Activated naive CD4-positive, alpha-beta T cell treated with anti-CD3 and anti-CD28 coated beads, Interleukin-2, amount 10 ng/mL, durations not matched to agents 7 days and 5 days (primary cell): ENCODE measurements at places on chromosomes 7 and 10.

GRCh38 chr7:96486681-96487080 lies 164.8 kb upstream of the SLC25A13 start:
- DNase-seq: no peak

- no peak for DNase-seq
Observed at GRCh38 chr7:1174881-1175596, 15.0 kb upstream of the ZFAND2A start.

DNA sequence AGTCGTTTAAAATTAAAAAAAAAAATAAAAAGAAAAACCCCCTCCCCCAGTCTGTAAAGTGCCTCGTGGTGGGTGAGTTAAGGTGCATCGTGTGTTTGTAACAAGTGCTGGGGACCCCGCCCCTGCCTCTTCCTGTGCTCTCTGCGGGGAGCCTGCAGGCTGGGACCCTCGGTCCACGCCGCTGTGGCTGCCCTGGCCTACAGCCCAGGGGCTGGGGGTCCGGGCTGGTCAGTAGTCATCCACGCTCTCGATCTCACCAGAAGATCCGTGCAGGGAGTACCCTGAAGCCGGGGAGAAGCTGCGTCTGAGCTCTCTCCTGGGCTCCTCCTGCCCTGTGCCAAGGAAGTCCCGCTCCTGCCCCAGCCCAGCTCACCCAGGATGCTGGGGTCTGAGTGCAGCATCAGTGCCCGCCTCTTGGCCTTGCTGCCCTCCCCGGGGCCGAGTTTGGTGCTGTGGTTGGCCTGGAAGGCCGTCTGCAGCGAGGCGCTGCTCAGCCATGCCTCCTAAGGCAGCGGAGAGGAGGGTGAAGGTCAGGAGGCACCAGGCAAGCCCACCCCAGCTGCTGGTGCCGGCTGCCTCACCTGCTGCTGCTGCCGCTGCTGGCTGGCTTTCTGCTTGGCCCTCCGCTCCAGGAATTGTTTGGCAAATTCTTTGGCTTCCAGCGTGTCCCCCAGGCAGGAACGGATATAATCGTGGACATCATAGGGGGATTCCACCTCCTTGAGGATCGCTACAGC lies 8.1 kb downstream of the GNB2 start:
- no peak for DNase-seq

DNA sequence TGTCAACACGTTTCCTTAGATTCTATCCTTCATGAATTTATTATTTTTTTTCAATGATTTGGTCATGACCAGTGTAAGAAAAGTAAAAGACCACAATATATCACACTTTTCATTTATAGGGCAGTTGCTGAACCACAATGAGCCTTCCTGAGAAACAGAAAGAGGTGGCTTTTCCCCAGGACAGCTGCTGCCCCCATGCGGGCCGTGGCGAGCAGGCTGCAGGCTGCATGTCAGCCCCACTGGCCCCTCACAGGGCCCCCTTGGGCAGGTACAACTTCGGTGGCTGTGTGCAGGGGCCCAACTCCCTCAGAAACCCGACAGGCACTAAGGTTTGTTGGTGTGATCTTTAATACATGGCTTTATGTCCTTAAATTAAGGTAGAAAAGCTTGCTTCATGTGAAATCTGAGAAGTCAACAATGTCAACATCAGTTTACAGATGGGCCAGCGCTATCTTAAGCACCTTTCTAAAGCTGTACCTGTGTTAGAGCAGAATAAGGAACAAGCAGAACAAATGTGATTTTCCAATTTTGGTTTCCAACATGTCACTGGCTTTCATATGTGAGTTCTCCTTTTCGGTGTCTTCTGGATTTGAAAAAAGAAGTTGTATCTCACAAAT lies 10.6 kb downstream of the BEND7 start:
- no peak for DNase-seq

DNA sequence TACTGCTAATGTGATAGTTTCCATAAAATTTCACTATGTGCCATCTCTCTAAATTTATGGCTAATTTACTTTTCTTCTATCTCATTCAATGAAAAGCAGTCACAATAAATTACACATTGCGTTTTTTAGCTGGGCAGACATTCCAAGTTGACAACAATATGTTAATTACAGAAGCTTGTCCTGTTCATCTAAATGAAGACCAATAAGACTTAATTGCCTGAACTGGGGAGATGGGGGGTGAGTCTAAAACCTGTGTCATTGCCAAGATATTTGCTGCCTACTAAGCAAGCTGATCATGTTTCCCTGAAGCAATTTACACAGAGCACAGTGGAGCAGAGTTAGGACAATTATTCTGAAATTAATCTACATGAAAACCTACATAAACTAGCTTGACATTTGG lies 89.3 kb upstream of the ADRB1 start:
- no peak for DNase-seq

- no peak for DNase-seq
Observed at GRCh38 chr7:97357459-97357858, 240.0 kb downstream of the SDHAF3 start.

- DNase-seq: no peak
Observed at GRCh38 chr10:124602646-124603365, 141.2 kb downstream of the LHPP start.

DNA sequence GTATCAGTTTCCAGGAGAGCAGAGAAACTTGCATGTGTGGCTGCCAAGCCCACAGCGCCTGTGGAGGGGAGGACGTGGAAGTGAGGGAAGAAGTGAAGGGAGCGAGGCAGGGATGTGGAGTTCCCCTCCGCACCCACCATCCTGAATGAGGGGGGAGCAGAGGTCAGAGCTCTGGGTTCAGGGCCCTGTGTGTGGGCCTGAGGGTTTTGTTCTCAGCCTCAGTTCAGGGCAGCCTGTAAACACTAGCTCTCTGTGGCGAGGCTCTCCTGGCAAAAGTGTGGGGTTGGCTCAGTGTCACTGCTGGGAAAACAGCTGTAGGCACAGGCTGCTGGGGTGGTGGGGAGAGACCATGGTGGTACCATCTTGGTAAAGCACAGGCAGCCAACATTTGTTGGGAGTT lies 108.4 kb downstream of the C10orf105 start:
- no peak for DNase-seq

- DNase-seq: no peak
Observed at GRCh38 chr10:96276831-96277230, 5.5 kb upstream of the BLNK start.

GRCh38 chr7:8549046-8549445 lies 115.6 kb downstream of the NXPH1 start:
- no peak for DNase-seq

DNA sequence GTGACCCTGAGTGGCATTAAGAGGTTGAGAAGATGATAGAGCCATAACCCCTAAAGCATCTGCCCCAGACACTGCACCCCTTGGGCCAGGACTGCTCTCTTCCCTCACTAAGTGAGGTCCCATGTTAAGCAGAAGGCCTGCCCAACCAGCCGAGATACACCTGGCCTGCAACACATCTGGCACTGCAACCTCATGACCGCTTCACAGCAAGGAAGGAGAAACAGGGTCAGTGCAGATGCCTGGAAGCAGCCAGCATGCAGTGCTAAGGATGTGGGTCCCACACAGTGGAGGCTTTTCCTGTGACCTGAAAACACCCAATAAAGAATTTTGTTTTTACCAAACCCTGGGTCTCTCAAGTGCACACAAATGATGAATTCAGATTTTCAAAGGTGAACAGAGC lies 7.4 kb downstream of the NOD1 start:
- no peak for DNase-seq

GRCh38 chr7:50679218-50680007 lies 103.3 kb downstream of the GRB10 start:
- no peak for DNase-seq

DNA sequence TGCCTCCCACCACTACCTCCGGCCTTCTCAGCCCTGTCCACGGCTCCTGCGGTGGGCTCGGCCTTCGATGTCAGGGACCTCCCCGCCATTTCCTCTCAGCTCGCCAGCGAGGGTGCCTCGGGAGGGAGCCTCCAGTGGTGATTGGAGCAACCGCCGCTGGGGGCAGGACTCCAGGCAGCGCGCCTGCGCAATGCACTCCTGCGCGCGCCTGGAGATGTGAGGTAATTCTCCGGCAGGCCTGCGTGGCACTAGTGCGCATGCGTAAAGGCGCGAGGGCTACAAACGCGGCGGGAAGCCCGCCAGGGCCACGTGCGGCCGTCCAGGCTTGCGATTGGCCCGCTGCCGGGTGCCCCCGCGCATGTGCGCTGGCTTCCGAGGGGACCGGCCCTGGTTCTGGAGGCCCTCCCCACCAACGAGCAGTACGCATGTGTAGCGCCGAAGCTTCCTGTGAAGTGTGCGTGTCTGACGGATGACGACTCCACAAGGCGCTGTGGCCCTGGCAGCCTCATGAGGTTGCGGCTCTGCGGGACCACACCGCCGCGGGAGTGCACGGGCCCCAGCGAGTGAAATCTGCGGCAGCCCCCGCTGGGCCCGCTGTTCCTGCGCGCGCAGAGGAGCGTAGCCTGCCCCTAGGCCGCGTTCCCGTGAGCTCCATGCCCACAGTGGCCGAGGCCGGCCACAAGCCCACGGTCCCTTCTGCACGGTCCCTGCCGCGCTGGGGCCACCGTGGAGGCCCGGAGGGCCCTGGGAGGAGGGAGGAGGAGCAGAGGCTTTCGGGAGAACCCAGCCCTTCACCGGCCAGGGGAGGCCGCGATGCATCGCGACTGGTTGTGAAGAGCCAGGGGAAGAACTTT lies at the start of gene SYCE1:
Gene SYCE1, minus strand, starts transcription at position 143 of the 854 bp plus-strand sequence. Its CDS starts 54 bp downstream, at position 89.
- DNase-seq: no peak

GRCh38 chr7:76108540-76109233 lies 60.8 kb downstream of the MDH2 start:
- no peak for DNase-seq

DNA sequence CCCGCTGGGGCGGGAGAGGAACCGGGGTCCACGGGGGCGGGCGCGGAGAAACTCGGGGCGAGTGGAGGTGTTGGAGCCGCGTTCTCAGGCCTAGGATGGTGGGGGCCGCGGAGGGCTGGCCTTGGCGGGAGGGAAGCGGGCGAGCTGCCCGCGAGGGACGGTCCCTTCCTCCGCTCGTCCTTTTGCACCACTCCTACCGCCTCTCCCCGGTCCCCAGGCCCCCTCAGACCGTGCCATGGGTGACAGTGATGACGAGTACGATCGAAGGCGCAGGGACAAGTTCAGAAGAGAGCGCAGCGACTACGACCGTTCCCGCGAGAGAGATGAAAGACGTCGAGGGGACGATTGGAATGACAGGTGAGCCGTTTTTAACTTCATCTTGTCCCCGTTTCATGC lies 451 bp downstream of the SRRT start:
- DNase-seq: peak; percentile 60

GRCh38 chr7:25386311-25386744 lies 158.0 kb upstream of the NPVF start:
- DNase-seq: no peak

DNA sequence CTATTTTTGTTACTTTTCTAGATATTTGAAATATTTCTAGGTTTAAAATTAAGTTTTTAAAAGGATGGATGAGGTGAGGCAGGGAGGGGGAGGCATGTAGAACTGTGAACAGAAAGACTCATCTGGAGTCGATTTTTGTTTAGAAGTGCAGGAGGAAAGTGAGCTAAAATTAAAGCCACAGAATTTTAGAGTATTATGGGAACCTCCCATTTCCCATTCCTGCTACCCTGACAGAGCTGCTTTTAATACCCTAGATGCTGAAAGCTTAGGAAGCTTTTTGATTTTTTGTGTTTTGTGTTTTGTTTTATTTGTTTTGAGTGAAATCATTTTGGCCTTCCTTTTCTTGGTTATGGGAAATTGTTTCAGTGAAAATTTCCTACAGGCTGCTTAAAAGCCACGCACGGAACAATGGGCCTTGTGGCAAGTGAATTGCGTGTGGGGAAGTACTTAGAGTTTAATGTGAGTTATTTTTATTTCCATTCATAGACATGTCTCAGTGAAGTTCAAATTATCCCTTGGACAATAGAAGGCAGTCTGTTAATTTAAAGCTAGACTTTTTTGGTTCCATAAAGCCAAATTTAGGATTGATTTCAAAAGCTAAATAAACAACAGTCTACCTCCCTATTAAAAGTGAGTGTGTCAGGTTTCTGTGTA lies 102.0 kb upstream of the HDAC9 start:
- no peak for DNase-seq

- no peak for DNase-seq
Observed at GRCh38 chr10:44389150-44389549, 4.3 kb upstream of the CXCL12 start.

DNA sequence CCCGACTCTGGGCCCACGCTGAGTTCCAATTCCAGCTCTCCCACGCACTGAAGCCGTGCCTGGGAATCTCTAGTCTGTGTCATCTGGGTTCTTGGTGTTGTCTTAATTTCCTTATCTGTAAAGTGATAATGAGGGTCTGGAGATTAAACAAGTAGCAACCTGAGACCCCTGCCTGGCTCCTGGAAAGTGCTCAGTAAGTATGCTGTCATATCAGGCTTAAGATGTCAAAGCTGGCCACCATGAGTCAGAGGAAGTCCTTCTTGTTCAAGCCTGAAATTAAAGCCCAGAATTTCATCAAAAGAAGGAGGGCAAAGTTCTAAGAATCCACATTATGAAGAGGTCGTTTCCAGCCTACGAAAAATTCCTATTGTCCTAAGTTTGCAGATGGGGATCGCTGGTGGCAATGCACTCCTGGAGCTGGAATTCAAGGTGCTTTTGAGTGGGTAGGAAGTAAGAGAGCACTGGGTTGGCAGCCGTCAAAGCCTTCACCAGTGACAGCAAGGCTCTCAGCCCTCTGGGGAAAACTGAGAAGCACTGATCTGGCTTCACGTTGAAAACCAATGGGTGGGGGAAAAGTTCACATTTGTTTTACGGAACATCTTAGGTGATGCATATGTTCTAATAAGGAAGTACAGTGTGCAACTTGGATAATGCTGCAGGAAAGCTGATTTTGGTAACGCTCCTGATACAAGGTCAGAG lies 50.3 kb upstream of the NCAPG2 start:
- DNase-seq: no peak

- DNase-seq: no peak
Observed at GRCh38 chr10:84765656-84766055, 437.3 kb downstream of the CCSER2 start.

GRCh38 chr10:6695519-6695918 lies 115.4 kb upstream of the PRKCQ start:
- no peak for DNase-seq
